Dermis blood vessel endothelial cell (primary cell): ENCODE measurements at places on chromosomes 12 and 14.

- no peak for DNase-seq
Measured at GRCh38 chr12:67222302-67222701, 46.9 kb upstream of the CAND1 start.

GRCh38 chr14:61537563-61538463 lies 157.5 kb upstream of the HIF1A start:
- DNase-seq: peak; percentile 87

DNA sequence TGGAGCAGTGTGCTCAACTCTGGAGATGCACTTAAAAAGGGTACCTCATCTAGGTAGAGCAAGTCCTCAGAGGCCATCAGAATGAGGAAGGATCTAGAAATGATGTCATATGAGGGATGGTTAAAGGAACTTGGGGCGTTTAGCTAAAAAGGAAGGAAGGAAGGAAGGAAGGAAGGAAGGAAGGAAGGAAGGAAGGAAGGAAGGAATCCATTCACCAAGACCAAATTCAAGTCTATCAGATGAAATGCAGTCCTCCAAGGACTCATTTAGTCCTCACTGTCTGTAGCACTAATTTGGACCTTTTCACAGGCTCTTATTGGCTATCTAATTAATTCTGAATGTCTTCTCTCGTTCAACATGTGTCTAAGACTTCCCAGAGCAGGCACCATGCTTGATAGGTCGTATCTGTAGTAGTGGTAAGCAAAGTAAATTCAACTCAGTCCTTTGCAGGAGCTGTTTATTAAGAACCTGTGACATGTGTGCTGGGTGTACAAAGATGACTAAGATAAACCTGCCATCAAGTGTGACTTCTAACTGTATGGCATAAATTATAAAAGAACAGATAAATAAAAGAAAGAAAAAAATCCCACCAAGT lies 63.5 kb downstream of the LLPH start:
- no peak for DNase-seq

DNA sequence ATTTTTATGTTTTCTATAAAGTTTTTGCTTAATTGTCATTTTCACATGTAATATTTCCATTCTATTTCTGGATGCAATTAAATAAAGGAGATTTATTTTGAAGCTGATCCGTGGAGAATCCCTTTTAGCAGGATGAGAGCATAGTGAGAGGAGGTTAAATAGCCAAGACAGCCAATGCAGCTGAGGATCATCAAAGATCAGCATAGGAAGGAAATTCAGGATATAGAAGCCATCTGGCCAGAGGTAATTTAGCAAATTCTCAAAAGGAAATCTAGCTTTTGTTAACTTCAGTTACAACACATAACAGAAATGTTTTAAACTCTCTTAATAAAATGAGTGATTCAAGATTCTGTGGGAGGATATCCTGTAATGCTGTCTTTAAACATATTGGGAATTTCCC lies 122.8 kb upstream of the PDE3A start:
- DNase-seq: peak; percentile 48

GRCh38 chr12:123101526-123101925 lies 49.4 kb downstream of the PITPNM2 start:
- no peak for DNase-seq

DNA sequence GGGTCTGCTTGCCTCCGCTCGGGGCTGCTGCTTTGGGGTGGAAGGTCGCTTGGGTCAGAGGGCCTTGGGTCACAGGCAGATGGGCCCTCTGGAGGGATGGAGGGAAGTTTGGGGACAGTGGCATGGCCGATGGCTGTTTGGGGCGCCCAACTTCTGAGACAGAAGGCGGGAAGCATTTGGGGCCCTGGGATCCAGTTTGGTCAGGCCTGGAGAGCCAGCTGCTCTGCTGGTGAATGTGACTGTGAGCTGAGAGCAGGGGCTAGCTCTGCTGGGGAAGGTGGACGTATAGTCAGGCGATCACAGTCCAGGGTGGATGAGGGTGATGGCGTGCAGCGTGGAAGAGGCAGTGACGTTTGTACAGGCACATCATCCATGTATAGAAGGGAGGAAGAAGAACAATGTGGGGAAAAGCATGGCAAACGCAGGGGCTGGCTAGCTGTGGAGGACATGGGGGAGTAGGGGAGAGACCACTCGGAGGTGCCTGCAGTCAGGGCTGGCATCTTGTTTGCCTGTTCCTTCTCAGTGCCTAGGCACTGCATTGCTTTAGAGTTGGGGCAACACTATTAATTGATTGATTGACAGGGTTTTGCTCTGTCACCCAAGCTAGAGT lies 57.5 kb downstream of the TSPAN9 start:
- DNase-seq: no peak

DNA sequence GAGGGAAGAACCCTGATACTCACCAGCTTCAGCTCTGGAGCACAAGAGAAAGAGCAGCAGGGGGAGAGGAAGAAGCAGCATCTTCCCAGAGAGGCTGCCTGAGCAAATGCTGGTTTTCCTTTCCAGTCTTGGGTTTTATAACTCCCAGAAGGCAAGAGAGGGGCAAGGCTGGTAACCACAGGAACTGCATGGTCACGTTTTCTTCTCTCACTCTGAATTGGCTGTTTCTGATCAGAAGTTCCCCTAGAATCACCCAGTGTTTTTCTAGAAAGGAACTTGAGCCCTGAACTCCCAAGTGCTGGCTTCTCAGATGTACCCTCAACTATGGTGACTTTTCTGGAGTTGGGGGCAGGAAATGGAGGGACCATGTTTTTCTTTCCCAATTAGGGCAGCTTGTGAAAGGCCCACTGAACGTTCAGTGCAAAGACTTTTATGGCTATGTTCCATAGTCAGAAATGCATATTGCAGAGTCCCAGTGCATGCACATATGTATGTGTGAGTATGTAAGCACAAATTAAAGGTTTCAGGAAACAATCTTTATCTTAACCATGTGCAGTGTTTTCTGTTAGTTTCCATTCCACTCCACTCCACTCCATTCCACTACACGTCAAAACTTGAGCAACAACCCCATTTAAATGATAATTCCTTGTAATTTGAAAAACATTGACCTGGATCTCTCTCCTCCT lies at the start of gene CMA1:
TSS of gene CMA1 (minus strand) at position 111 of the 686 bp plus-strand sequence. CDS start at position 81, 30 bp downstream.
- DNase-seq: no peak

GRCh38 chr14:54893151-54893760 lies 9.4 kb downstream of the GCH1 start:
- peak; percentile 80 for DNase-seq

DNA sequence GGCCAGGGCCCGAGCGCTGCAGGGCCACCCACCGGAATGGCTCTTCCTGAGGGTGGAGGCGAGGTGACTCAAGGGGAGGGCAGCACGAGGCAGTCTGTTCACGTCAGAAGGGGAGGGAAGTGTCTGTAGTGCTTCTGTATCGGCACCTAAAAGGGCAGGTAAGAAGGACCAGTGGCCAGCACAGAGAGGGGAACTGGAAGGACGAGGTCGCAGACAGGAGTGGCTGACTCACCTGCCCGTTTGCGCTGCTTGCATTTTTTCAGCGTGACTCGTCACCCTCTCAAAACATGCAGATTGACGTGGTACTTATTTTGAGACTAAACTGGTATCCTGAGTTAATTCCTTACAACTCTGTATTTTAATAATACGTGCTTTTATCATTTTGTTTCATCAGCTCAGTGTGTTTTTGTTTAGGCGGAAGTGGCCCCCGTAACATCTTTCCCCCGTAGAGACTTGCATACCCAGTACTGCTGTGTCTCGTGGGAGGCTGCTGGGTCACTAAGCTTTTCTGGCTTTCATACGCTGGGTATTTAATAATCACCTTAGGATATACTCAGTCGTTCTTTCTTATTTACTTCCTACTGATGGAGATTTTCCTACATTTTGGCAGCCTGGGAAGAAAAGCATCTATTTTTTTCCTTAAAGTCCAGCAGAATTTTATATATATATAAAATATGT lies 26.4 kb downstream of the SFSWAP start:
- peak; percentile 63 for DNase-seq

GRCh38 chr14:22900081-22900799 lies 17.2 kb downstream of the REM2 start:
- peak; percentile 85 for DNase-seq

DNA sequence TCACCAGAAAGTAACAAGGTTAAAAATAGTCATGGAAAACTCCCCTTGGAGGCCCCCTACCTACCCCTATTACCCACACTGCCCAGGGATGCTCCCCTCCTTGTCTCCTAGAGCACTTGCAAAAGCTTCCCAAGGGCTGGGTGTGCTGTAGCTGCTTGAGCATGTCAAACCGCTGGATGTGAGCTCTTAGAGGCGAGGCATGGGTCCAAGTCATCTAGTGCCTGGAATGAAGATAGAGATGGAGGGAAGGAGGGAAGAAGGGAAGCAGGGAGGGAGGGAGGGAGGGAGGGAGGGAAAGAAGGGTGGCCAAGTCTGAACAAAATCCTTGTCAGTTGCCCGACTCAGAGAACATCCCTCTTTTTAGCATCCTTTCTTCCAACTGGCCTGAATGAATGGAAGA lies 43.1 kb downstream of the LTBP2 start:
- no peak for DNase-seq

GRCh38 chr12:14635776-14636175 lies 60.6 kb downstream of the GUCY2C start:
- DNase-seq: no peak

GRCh38 chr14:92903359-92903758 lies 19.6 kb upstream of the CHGA start:
- no peak for DNase-seq

DNA sequence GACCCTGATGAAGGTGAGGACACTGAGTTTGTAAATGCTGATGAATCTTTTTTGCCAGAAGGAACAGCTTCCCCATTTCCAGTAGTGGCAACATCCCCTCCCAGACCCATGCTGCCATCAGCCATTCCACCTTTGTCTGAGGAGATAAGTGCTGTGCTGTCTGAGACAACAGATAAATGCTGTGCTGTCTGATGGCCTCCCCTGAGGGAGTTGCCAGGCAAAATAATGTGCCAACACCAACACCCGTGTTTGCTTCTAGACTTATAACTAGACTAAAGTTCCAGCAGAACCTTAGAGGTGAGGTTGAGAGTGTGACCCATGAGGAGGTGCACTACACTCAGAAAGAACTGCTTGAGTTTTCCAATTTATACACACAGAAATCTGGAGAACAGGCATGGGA lies 349.5 kb downstream of the C12orf75 start:
- DNase-seq: no peak

GRCh38 chr12:75446857-75447256 lies 33.7 kb upstream of the GLIPR1 start:
- DNase-seq: peak; percentile 15
